ENCODE measurements at places on chromosomes 11 and 22.

DNA sequence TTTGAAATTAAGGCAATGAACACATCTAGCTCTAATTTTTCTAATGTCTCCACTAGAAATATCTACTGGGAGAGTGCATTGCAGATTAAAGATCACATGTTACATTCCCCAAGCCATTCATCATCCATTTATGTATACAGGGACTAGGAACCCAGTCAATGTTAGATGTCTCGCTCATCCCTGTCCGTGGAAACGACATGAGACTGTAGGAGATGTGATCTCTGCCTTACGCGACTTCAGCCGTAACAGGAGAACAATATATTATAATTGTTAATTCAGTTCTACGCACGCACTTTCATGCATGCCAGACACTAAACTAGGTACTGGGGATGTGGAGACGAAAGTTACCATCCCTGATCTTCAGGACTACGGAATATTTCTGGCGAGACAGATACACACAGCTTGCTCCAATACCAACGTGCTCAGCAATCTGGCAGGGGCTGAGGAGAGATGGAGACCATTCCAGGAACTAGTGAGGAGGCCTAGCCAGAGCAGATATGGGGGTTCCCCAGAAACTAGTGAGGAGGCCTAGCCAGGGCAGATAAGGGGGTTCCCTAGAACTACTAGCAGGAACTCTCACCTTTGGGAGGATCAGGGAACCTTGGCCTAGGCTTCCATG is 706 bp downstream of the DCPS start:
- no peak for DNase-seq

DNA sequence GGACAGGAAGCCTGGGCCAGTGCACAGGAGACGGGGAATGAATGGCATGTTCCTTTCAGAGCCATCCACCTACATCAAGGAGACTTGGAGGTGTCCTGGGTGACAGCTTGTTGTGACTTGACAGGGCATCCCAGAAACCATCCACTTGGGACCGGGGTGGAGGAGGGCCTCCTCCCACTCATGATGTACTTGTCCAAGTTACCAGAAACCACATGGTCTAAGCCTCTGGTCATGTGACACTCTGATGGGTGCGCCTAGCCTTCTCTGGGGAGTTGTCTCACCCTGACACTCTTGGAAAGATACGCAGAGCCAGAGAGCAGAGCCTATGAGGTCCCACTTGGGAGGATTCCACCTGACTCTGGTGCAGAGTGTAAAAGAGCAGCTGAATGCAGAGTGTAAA is 21.6 kb upstream of the FXYD6 start:
- DNase-seq: no peak

GRCh38 chr11:103789952-103790351 is 246.5 kb upstream of the DDI1 start:
- no peak for DNase-seq

- DNase-seq: no peak
These were observed 222.2 kb downstream of the C11orf87 start for GRCh38 chr11:109644152-109644551.

GRCh38 chr22:47602732-47603131 is 840.3 kb downstream of the TBC1D22A start:
- DNase-seq: no peak

GRCh38 chr22:35257002-35257320 is 332 bp upstream of the HMGXB4 start:
- no peak for DNase-seq

- no peak for DNase-seq
These were observed 11.0 kb downstream of the OR52K1 start for GRCh38 chr11:4493480-4493818.

DNA sequence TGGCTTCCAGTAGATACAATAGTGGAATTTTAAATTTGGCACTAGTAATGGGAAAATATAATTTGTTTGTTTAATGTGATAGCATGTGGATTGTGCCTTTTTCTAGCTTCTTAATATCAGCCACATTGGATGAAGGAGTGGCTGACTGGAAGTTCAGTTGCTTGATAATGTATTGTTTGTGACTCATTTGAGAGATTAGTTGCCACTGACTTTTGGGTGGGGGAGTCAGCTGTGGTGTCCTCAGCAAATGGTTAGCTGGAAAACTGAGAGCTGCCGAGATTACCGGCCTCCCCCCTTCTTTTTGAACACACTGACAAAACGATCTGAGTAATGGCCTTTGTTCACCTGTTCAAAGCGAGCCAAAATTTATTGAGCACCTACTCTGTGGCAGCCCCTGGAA is 5.5 kb downstream of the JAM3 start:
- no peak for DNase-seq

- DNase-seq: no peak
These were observed 377.6 kb downstream of the CADM1 start for GRCh38 chr11:115126515-115127208.

- DNase-seq: no peak
These were observed 12.6 kb downstream of the C22orf23 start for GRCh38 chr22:37940698-37941376.

DNA sequence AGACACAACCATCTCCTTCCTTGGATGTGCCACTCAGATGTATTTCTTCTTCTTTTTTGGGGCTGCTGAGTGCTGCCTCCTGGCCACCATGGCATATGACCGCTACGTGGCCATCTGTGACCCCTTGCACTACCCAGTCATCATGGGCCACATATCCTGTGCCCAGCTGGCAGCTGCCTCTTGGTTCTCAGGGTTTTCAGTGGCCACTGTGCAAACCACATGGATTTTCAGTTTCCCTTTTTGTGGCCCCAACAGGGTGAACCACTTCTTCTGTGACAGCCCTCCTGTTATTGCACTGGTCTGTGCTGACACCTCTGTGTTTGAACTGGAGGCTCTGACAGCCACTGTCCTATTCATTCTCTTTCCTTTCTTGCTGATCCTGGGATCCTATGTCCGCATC is 489 bp downstream of the OR10A4 start:
- DNase-seq: no peak

Measured in CD4-positive, alpha-beta T cell treated with Interleukin-17A for 1 hour (primary cell).